ENCODE measurements at places on chromosomes 12 and 14. TPM values are rescaled to one million over a fixed set of nuclear protein-coding genes. Genes with fewer than 3 reads are reported as not detected.

- H3K27me3 ChIP-seq: no peaks in the 10 kb centered on the region
- H3K4me3 ChIP-seq: no peak overlapping the region
- no peak for DNase-seq
- no peaks in the 10 kb centered on the region for H3K36me3 ChIP-seq
Observed at GRCh38 chr14:22383515-22384166, 205.4 kb downstream of the DAD1 start.

DNA sequence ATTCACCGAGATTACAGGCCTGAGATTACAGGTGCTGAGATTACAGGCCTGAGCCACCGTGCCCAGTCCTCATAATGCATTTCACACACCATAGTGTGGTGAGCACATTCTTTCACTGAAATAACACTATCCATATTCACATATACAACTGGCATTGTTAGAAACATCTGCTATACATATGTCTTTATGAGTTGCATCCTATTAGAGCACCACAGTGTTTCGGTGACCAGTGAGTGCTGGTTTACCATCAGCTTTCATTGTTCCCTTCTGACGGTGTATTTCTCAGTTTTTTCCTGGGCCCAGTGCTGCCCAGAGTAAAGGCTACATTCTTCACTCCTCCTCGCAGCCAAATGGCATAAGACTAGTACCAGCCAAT lies 96.2 kb upstream of the FGD4 start:
- H3K4me3 ChIP-seq: no peak overlapping the region
- H3K27ac ChIP-seq: no peak overlapping the region
- no peaks in the 10 kb centered on the region for H3K27me3 ChIP-seq
- no peaks in the 10 kb centered on the region for H3K4me1 ChIP-seq

DNA sequence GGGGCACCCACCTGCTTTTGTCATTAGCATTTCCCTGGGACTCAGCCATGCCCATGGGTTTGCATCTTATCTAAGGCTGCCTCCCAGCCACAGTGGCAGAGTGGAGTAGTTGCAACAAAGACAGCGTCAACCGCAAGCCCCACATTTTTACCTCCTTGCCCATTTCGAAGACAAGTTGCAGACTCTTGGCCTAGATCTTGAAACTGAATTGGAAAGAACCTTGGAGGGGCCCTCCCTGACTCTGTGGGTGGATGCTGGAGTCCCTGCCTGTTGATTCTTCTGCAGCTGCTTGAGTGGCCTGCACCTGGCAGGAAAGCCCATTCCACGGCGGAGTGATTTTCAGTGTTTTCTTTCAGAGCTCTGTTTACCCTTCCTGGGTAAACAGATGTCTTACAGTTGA lies 309.0 kb downstream of the VRK1 start:
- no peaks in the 10 kb centered on the region for H3K36me3 ChIP-seq
- H3K27ac ChIP-seq: no peak overlapping the region

GRCh38 chr12:57240066-57240921 lies 10.7 kb downstream of the STAC3 start:
- peaks cover 5% of the 10 kb centered on the region for H3K27me3 ChIP-seq
- H3K4me3 ChIP-seq: peak overlapping the region; percentile 45
- peak; percentile 52 for DNase-seq
- H3K4me1 ChIP-seq: peaks cover 30% of the 10 kb centered on the region

DNA sequence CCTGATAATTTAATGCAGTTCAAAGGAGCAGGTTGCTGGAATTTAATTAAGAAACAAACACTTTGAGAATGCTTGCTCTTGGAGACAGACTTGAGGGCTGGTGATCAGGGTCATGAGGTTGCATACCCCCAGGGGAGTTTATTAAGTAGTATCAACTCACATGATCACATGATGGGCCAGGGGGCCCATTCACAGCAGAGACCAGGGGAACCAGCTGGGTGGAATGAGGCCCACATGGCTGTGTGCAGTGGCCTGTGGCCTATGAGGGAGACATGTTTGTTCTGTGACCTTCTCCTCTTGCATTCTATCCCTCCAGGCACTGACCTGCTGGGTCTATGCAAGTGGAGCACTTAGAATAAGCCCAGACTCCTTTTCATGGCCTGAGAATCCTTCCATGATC lies 266.6 kb upstream of the PWP1 start:
- no peak overlapping the region for H3K4me3 ChIP-seq
- H3K27me3 ChIP-seq: no peaks in the 10 kb centered on the region
- no peak overlapping the region for H3K27ac ChIP-seq
- H3K4me1 ChIP-seq: peaks cover 13% of the 10 kb centered on the region
- no peak for DNase-seq
- H3K36me3 ChIP-seq: no peaks in the 10 kb centered on the region

- H3K4me3 ChIP-seq: no peak overlapping the region
- DNase-seq: no peak
- H3K4me1 ChIP-seq: no peaks in the 10 kb centered on the region
- no peaks in the 10 kb centered on the region for H3K36me3 ChIP-seq
- H3K27ac ChIP-seq: no peak overlapping the region
Observed at GRCh38 chr12:67151886-67152285, 117.3 kb upstream of the CAND1 start.

- peak; percentile 16 for DNase-seq
- H3K36me3 ChIP-seq: no peaks in the 10 kb centered on the region
- H3K4me1 ChIP-seq: peaks cover 20% of the 10 kb centered on the region
Observed at GRCh38 chr12:62933602-62934238, 1.2 kb downstream of the PPM1H start.

PSMB5 gene
- 255 TPM for total RNA-seq

ATN1 gene
- 6.0 TPM for total RNA-seq

DNA sequence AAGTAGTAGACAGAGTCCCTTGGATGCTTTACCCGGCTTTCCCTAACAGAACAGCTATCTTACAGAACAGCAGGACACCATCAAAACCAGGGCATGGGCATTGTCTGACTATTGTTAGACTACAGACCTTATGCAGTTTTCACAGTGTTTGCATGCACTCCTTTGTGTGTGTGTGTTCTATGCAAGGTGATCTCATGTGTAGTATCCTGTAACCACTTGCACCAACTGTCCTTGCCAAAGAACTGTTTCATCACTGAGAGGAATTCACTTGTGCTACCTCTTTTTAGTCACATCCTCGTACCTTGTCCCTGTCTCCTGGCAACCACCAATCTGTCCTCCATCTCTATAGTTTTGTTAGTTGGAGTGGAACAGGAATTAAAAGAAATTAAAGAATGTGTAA lies 183.6 kb upstream of the PZP start:
- no peaks in the 10 kb centered on the region for H3K36me3 ChIP-seq
- peaks cover 12% of the 10 kb centered on the region for H3K27me3 ChIP-seq
- H3K4me3 ChIP-seq: no peak overlapping the region
- no peak for DNase-seq
- no peaks in the 10 kb centered on the region for H3K4me1 ChIP-seq

NEUROD4 gene
- total RNA-seq: not detected

DNA sequence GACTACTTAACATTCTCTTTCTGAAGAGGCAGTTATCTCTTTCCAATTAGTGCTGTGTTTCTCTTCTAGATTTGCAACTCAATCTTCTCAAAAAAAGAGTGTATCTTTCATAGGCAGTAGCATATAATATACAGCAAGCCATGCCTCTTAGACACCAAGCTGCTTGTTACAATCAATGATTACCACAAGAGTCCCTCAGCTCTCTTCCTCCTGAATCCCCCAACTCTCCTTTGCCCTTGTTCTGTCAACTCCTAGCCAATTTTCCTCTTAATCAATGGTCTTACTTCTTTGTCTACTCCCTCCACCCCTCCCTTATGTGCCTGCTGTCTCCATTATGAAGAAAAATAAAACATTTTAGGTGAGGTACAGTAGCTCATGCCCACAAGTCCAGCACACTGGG lies 2.6 kb downstream of the TMTC1 start:
- peaks cover 57% of the 10 kb centered on the region for H3K27me3 ChIP-seq
- no peak overlapping the region for H3K4me3 ChIP-seq
- H3K36me3 ChIP-seq: no peaks in the 10 kb centered on the region

RASSF9 gene
- not detected for total RNA-seq

ETFBKMT gene
- 0.53 TPM for total RNA-seq

SLC25A47 gene
- total RNA-seq: not detected
